ENCODE measurements at places on chromosomes 6 and 20. TPM values are rescaled to one million over a fixed set of nuclear protein-coding genes. Genes with fewer than 3 reads are reported as not detected.

PLCB1 gene
- 8.3 TPM for total RNA-seq

OPN5 gene
- total RNA-seq, result not detected

SLC22A2 gene
- not detected for total RNA-seq

TINAG gene
- total RNA-seq, result 45.2 TPM

- no peak overlapping the region for H3K4me3 ChIP-seq
- H3K27ac ChIP-seq, result no peak overlapping the region
- H3K4me1 ChIP-seq, result no peaks in the 10 kb centered on the region
These were observed 597.5 kb upstream of the JAG1 start for GRCh38 chr20:11271319-11271718.

DNA sequence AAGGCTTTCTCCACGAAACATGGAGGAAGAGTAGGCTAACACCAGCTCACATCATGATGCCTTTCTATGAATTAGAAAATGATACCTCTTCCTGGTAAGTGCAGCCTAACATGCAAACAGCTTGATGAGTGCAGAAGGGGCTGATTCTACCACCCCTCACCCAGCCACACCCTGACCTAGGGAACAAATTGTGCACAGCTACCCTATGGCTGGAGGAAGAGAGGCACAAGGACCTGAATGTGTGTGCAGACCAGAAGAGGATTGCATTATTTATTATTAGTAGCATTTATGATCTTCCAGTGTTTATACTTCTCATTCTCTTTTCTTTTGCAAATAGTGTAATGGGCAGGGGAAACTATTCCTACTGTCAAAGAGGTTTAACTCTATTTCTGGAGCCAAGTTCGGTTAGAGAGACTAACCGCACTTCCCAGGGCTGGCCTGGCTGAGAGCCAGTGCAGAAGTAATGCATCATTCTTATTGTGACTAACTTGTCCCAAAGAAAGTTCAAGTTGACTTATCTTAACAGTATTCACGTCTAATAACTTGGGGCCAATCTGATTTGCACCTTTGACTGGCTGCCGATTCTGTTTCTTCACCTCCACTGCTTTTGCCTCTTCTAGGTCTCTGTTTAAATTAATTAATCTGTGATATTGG, 237.5 kb downstream of the CD83 start:
- peak; percentile 25 for DNase-seq
- no peak overlapping the region for H3K27ac ChIP-seq
- H3K36me3 ChIP-seq, result no peaks in the 10 kb centered on the region
- no peak overlapping the region for H3K4me3 ChIP-seq
- no peaks in the 10 kb centered on the region for H3K4me1 ChIP-seq

GRCh38 chr6:250676-251075, 41.6 kb upstream of the DUSP22 start:
- H3K4me1 ChIP-seq, result no peaks in the 10 kb centered on the region
- H3K27ac ChIP-seq, result no peak overlapping the region
- no peaks in the 10 kb centered on the region for H3K27me3 ChIP-seq
- H3K36me3 ChIP-seq, result no peaks in the 10 kb centered on the region
- no peak for DNase-seq

DNA sequence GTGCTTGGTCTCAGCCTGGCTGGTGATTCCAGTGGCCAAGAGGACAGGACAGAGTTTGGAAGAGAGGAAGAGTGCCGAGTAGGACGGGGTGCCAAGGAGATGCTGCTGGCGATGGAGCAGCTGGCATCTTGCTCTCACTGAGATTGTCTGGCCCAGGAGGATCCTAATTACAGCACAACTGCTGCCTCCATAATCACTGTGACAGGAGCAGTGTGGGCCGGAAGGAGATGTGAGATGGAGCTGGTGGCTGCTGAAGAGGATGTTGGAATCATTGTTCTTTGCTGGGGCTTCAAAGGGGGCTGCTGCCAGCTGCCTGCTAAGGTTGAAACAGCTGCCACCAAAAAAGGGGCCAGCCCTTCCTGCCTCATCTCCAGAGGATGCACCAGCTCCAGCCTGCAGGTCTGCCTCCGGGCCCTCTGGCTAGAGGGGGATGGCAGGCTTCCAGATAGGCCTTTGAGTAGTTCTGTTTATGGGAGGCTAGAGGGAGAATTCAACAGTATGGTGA, 214.4 kb downstream of the RNF144B start:
- H3K27me3 ChIP-seq, result no peaks in the 10 kb centered on the region
- H3K4me1 ChIP-seq, result no peaks in the 10 kb centered on the region
- DNase-seq, result no peak
- H3K27ac ChIP-seq, result no peak overlapping the region
- H3K36me3 ChIP-seq, result no peaks in the 10 kb centered on the region

DNA sequence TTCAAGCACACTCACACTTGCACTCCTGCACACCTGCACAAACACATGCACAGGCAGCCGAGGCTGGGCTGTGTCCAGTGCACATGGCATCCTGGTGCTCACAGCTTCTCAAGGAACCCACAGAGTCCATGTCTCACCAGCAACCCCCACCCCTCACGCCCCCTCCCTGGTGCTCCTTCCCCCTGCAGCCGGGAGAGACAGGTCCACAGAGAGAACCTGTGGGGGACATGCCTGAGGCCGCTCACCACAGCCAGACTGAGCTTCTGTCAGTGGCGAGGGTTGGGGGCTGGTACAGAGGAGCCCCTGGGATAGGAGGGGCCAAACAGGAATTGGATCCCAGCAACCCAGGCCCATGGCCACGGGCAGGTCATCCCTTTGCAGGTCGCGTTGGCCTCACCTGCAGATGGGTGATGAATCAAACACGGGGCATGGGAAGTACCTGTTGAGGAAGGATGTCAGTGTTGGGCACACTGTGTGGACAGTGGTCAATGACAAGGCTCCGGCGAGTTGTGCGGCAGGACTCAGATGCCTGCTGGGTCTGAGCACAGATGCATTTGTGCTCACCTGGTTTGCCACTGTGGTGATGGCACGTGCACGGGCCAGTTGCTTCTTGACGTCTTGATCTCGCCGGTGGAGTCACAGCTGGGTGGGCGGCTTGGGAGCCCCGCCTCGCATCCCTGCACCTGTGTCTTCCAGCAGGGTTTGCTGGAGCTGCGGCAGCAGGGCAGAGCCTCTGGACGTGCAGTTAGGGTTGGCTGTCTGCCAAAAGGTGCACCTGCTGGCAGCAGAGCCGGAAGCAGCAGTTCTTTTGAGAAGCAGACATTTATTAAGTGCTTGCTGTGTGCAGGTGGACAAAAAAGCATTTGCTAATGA, 113.0 kb downstream of the ERMARD start:
- no peaks in the 10 kb centered on the region for H3K27me3 ChIP-seq
- H3K36me3 ChIP-seq, result no peaks in the 10 kb centered on the region
- H3K4me3 ChIP-seq, result no peak overlapping the region
- no peaks in the 10 kb centered on the region for H3K4me1 ChIP-seq
- DNase-seq, result peak; percentile 53

- no peak overlapping the region for H3K27ac ChIP-seq
- no peak overlapping the region for H3K4me3 ChIP-seq
- DNase-seq, result no peak
- H3K4me1 ChIP-seq, result no peaks in the 10 kb centered on the region
These were observed 39.1 kb downstream of the PGM3 start for GRCh38 chr6:83153883-83154521.
